ENCODE measurements at places on chromosomes 12 and 14. TPM values are rescaled to one million over a fixed set of nuclear protein-coding genes. Genes with fewer than 3 reads are reported as not detected.
A peak's percentile ranks its signal among the peaks of the same experiment; 100 is the strongest.

- no peak for DNase-seq
Observed at GRCh38 chr12:109347589-109347988, at the start of gene MYO1H. MYO1H (plus strand) TSS chr12:109347900; CDS start chr12:109347961, 61 bp downstream.

SLC17A8 gene
- 0.35 TPM for total RNA-seq

DNA sequence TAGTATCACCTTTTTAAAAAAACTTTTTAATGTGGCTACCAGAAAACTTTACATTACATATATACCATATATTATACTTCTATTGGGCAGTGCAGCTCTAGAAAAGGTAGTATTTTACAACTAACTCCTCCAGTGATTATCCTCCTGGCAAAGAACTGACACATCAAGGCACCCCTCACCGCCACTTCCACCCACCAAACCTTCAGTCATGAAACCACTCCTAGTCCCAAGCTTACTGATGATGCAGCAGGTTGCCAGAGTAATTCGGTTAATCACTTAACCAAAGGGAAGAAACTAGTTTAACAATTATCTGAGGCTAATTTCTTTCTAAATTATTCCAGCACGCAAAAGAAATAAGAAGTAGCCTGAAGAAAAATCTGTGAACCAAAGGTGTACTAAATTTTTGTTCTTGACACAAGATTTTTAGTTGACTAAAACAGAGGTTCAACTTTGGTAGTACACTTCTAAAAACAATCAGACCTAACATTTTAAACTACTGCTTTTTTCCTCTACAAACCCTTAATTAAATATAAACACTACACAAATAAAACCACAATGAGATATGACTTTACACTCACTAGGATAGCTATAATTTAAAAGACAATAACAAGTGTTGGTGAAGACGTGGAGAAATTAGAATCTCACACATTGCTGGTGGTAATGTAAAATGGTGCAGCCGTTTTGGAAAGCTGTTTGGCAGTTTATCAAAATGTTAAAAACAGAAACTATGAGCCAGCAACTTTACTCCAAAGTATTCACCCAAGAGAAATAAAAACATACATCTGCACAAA lies 16.7 kb downstream of the SPPL3 start:
- DNase-seq, result peak; percentile 39

GARIN6 gene
- total RNA-seq, result not detected

DNA sequence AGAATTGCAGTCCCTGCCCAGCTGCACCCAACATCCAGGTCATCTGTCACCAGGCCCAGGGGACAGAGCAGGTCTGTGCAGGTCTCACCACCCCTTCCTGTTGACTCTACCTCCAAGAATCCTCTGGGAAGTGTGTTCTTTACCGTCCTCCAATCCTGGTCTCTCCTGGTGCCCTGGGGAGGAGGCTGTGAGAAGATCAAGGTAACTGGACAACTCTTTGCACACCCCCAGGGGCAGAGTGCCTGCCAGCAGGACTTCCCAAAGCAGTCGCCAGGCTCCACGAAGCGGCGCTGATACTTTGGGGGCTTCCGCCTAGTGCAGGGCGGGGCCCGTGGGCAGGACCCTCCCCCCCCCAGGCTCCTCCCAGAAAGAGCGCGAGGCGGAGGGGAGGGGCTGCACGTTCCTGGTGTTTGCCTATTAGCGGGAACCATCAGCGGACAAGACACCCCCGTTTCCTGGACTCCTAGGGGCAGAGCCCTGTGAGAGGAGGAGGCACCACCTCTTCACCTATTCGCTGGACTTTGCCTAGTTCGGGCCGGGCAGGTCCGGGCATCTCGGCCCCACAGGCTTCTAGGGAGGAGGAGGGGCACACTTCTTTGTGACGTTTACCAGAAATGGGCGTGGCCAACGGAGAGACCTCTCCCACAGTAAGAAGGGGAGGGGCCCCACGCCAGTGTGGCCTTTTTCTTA lies 918.0 kb downstream of the AACS start:
- peak; percentile 93 for DNase-seq

AVPR1A gene
- total RNA-seq, result 11.7 TPM

DNA sequence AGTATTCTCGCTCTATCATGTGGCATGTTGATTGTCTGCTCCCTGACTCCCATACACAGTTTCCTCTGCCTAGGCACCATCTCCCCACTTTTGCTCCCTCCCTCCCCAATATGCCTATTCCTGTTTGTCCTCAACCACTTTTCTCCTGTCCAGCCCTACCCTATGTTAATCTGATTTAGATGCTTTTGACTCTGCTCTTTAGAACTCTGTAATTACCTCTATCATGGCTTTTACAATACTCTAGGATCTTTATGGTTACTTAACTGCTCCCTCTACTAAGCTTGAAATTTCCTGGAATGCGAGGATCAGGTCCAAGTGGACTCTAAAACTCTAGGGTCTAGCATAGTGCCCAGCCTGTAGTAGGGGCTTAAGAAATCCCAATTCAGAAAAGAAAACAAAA lies 68.6 kb downstream of the TGFB3 start:
- DNase-seq, result no peak

C12orf50 gene
- 0.09 TPM for total RNA-seq

KRT7 gene
- 0.31 TPM for total RNA-seq

DNA sequence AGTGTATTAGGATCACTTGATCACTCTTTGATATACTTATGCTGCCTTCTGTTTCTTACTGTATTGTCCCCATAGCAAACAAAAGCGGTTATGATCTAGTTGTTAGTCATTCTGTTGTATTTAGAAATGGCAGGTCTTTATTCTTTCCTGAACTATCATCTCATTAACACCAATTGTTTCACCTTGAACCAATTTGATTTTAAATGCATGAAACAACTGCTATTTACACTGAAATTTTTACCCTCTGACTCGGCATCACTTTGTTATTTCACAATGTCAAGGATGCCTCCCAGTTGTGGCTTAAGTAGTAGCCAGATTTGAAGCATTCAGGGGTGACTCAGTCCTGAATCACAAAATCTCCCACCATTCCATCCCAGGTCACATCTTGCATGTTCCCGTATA lies 303.5 kb downstream of the EGLN3 start:
- DNase-seq, result no peak

GRCh38 chr12:108838194-108839017 lies 19.0 kb downstream of the SSH1 start:
- DNase-seq, result peak; percentile 90

OXA1L gene
- 171 TPM for total RNA-seq

C12orf56 gene
- 0.80 TPM for total RNA-seq

Data from muscle of leg (tissue), 16 donors.